Vagina (tissue), 2 donors: ENCODE measurements at places on chromosomes 5 and 9. TPM values are rescaled to one million over a fixed set of nuclear protein-coding genes. Genes with fewer than 3 reads are reported as not detected.

The PCDHGC3 gene
- 78.3 TPM for total RNA-seq

The SOX30 gene
- not detected for total RNA-seq

The SLC2A8 gene
- 13.8 TPM for total RNA-seq

The CDH12 gene
- total RNA-seq: not detected

The PFN3 gene
- total RNA-seq: not detected

The CTSV gene
- total RNA-seq: 1.5 TPM

The IL5 gene
- not detected for total RNA-seq

GRCh38 chr9:127530206-127530941 is 79.1 kb downstream of the LRSAM1 start:
- no peak for DNase-seq
- H3K27me3 ChIP-seq: no peaks in the 10 kb centered on the region
- peaks cover 40% of the 10 kb centered on the region for H3K4me1 ChIP-seq
- H3K36me3 ChIP-seq: peaks cover 26% of the 10 kb centered on the region
- H3K27ac ChIP-seq: no peak overlapping the region
- no peak overlapping the region for H3K4me3 ChIP-seq

DNA sequence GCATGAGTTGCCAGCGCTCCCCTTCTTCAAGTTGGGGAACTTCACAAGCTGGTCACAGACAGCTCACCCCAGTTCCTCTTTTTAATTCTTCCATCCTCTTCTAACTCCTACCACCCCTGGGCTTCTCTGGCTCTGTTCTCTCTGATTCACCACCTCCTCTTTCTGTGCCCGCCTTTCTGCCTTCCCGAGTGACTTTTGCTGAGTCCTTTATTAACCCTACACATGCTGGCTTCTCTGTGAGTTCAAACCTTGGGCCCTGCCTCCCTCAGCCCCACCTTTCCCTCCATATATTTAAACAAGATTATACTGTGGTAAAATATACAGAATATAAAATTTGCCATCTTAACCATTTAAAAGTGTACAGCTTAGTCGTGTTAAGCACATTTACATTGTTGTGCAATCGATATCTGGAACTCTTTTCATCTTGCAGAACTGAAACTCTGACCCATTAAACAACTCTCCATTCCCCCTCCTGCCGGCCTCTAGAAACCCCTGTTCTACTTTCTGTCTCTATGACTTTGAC is 32.0 kb downstream of the SLC46A2 start:
- peaks cover 10% of the 10 kb centered on the region for H3K4me1 ChIP-seq
- H3K4me3 ChIP-seq: no peak overlapping the region
- no peaks in the 10 kb centered on the region for H3K36me3 ChIP-seq
- no peak for DNase-seq
- no peak overlapping the region for H3K27ac ChIP-seq

- no peaks in the 10 kb centered on the region for H3K27me3 ChIP-seq
- peak overlapping the region; percentile 32 for H3K4me3 ChIP-seq
- DNase-seq: no peak
- no peak overlapping the region for H3K27ac ChIP-seq
Observed at GRCh38 chr9:136994888-136995230, 1.5 kb downstream of the CLIC3 start.

- H3K4me3 ChIP-seq: no peak overlapping the region
- peaks cover 12% of the 10 kb centered on the region for H3K4me1 ChIP-seq
- H3K27ac ChIP-seq: no peak overlapping the region
- H3K27me3 ChIP-seq: no peaks in the 10 kb centered on the region
Observed at GRCh38 chr5:36450229-36451014, 148.7 kb upstream of the RANBP3L start.

DNA sequence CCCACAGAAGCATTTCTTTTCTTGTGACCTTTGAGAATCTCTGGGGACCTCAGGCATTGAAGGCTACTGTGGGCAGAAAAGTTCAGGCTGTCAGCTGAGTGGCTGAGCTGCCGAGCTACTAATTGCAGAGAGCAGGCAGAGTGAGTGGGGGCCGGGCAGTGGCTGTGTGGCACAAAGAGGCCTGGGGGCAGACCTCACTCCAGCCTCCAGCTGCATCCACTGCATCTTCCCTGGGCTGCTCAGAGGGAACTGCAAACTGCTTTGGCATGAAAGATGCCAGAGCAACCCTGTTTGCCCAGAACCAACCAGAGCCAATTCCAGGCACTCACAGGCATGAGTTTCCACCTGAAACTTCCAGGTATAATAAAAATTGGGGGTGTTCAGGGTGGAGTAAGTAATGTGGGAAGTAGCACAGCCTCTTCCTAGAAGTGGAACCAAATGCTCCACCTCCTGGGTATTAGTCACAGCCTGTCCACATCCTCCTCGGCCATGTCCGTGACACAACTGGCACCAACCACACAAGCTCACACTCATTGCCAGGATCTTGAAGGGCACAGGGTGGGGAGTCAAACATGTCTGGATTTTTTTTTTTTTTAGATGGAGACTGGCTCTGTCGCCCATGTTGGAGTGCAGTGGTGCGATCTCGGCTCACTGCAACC is 548.9 kb downstream of the BNC2 start:
- no peak overlapping the region for H3K4me3 ChIP-seq
- H3K27me3 ChIP-seq: no peaks in the 10 kb centered on the region
- no peak overlapping the region for H3K27ac ChIP-seq
- no peaks in the 10 kb centered on the region for H3K36me3 ChIP-seq
- DNase-seq: no peak

DNA sequence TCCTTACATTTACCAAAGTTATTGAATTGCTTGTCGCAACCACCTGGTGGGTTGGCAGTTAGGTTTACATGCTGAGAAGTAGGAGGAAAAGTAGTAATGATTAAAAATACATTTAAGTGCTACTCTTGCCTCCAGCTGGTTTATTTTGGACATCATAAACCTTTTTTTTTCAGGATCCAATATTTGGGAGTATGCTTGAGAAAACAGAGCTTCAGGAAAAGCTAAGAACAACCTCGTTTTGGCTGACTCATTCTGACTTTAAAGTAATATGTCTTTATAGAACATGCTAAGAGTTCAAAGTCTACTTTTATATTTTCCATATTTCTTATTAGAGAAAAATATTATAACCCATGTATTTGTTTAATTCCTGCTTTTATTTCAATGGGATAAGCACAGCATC is 41.7 kb upstream of the BNC2 start:
- no peaks in the 10 kb centered on the region for H3K4me1 ChIP-seq
- H3K36me3 ChIP-seq: no peaks in the 10 kb centered on the region
- no peak for DNase-seq
- H3K27me3 ChIP-seq: no peaks in the 10 kb centered on the region

GRCh38 chr9:92057226-92057625 is 58.0 kb downstream of the SPTLC1 start:
- no peaks in the 10 kb centered on the region for H3K36me3 ChIP-seq
- H3K4me3 ChIP-seq: no peak overlapping the region
- no peaks in the 10 kb centered on the region for H3K27me3 ChIP-seq
- DNase-seq: no peak
- H3K4me1 ChIP-seq: no peaks in the 10 kb centered on the region
- H3K27ac ChIP-seq: no peak overlapping the region

DNA sequence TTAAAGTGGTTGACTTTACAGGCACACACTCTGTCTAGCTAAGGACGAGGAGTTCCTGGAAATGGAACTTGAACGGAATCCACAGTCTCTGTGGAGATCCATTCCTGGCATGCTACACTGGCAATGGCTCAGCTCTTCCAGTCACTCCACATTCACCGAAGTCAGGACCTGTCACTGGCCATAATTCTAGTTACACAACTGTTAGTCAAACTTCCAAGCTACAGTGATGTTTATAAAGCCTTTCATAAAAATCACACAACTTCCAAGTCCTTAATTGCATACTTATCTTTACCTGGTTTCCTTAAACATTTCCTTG is 15.7 kb downstream of the CDC14B start:
- no peaks in the 10 kb centered on the region for H3K36me3 ChIP-seq
- DNase-seq: no peak
- H3K4me1 ChIP-seq: no peaks in the 10 kb centered on the region
- H3K4me3 ChIP-seq: peak overlapping the region; percentile 4
- H3K27me3 ChIP-seq: no peaks in the 10 kb centered on the region

DNA sequence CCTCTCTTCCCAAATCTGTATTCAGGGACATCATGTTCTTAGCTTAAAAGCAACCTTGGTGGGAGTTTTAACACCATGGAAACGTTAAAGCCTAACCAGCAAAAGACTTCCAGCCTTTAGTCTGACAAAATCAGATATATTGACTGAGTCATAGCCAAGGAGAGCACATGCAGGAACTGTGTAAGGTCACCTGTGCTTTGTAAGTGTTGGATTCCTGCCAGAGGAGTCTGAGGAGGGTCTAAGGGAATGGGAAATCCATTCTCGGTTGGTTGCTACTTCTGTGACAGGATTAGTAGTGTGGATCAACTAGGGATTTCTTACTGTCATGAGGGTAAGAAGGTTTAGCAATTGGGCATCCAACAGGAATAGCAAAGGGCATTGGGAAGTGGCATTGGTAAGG is 142.0 kb upstream of the CHD1 start:
- no peak overlapping the region for H3K27ac ChIP-seq
- DNase-seq: no peak
- no peaks in the 10 kb centered on the region for H3K27me3 ChIP-seq

DNA sequence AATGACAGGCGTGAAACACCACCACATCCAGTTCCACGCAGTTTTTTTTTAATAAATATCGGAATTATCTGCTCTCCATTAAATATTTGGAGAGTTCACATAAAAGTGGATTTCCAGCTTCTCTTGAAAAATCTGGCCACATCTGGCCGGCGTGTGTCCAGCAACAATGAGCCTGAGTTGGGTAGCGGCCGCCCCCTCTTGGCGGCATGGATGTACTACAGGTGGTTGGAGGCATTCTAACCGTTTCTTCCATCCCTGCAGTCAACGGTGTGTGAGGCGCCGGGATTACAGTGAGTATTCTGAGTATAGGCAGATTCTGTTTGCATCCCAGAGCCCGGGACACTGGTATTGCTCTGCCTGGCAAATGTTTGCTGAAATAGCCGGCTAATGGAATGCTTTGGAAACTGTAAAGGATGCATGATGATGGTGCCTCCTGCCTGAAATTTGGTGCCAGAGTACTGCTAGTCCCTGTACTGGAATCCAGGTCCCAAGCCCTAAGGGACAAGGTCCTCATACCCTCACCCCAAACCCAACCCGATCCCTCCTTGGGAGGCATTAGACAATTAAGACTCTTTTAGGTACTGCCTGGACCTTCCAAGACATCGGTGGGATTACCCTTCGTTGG is 13.6 kb upstream of the GM2A start:
- H3K27ac ChIP-seq: no peak overlapping the region
- peak overlapping the region; percentile 34 for H3K4me3 ChIP-seq
- peaks cover 8% of the 10 kb centered on the region for H3K4me1 ChIP-seq
- no peaks in the 10 kb centered on the region for H3K27me3 ChIP-seq
- no peak for DNase-seq

DNA sequence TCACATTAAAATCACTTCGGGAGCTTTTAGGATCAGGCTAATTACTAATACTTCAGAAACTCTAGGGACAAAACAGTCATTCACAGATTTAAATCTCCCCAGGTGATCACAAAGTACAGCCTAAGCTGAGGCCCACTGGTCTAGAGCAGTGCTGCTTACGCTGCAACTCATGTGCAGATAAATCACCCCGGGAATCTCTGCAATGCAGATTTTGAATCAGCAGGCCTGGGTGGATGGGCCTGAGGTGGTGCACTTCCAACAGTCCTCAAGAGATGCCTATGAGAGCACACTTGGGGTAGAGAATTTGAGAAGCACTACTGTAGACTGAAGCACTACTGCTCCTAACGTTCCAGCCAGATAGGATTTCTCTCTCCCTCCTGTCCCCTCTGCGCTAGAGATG is 28.4 kb downstream of the CSF1R start:
- no peak overlapping the region for H3K27ac ChIP-seq
- H3K4me3 ChIP-seq: no peak overlapping the region
- H3K36me3 ChIP-seq: no peaks in the 10 kb centered on the region
- no peaks in the 10 kb centered on the region for H3K4me1 ChIP-seq
- no peaks in the 10 kb centered on the region for H3K27me3 ChIP-seq
- DNase-seq: no peak

DNA sequence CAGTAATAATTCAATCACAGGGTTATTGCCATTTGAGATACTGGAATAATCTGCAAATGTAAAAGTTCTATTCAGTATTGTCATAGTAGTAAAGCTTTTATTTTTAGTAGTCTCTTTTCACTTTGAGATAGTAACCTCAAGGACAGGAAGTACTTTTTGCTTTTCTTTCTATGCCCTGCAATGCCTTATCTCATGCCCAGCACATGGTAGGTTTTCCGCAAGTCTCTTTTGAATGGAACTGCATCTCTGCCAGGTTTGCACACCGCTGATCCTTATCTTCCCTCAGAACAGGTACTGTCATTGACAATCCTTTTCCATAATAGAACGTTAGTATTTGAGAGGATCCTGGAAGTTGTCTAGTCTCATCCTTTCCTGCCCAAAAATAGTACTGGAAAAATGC is 91.8 kb upstream of the IFNK start:
- H3K4me1 ChIP-seq: peaks cover 85% of the 10 kb centered on the region
- no peaks in the 10 kb centered on the region for H3K36me3 ChIP-seq
- DNase-seq: no peak
- H3K4me3 ChIP-seq: no peak overlapping the region
- no peaks in the 10 kb centered on the region for H3K27me3 ChIP-seq

GRCh38 chr9:114275246-114276004 is 47.5 kb upstream of the ORM1 start:
- DNase-seq: no peak
- H3K4me3 ChIP-seq: no peak overlapping the region
- no peaks in the 10 kb centered on the region for H3K27me3 ChIP-seq
- H3K4me1 ChIP-seq: peaks cover 25% of the 10 kb centered on the region
- no peak overlapping the region for H3K27ac ChIP-seq

DNA sequence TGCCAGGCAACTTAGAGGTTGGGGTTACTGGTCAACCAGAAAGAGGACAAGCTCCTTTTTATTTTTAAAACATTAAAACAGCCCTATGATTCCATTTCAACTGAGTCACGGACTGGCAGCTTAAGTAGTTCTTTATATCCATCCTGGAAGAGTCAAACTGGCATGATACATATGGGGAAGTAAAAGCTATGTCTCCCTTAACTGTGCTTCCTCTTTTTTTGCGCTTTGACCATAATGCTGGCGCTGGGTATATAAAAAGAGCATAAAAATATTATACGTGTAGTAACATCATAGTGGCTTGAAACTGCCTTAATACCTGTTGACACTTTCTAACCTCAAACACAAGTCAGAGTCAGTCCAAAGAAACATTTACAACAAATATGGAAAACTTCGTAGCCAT is 274.4 kb downstream of the CSNK1G3 start:
- DNase-seq: no peak
- H3K27ac ChIP-seq: no peak overlapping the region
- H3K4me1 ChIP-seq: peaks cover 22% of the 10 kb centered on the region
- no peaks in the 10 kb centered on the region for H3K27me3 ChIP-seq
- H3K36me3 ChIP-seq: no peaks in the 10 kb centered on the region
